ENCODE measurements at places on chromosomes 2 and 18.

DNA sequence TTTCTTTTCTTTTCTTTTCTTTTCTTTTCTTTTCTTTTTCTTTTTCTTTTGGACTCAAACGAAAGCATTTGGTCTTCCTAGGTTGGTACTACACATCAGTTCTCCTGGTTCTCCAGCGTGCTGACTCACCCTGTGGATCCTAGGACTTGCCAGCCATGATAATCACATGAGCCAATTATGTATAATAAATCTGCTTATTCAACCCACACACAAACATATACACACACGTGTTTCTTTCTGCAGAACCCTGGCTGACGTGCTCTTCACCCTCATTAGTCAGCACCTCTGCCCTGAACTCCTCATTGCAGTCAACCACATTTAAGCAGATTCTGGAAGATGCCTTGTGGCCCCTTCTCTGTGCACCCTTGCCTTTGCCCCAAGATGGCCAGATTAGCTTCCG lies 162.4 kb upstream of the MYT1L start:
- no peak for DNase-seq

- DNase-seq: no peak
These were observed 778.5 kb upstream of the FANCL start for GRCh38 chr2:59019566-59020159.

- no peak for DNase-seq
These were observed 183.1 kb downstream of the C1D start for GRCh38 chr2:67879586-67880290.

GRCh38 chr2:84882775-84883550 lies 2.1 kb upstream of the TRABD2A start:
- no peak for DNase-seq

DNA sequence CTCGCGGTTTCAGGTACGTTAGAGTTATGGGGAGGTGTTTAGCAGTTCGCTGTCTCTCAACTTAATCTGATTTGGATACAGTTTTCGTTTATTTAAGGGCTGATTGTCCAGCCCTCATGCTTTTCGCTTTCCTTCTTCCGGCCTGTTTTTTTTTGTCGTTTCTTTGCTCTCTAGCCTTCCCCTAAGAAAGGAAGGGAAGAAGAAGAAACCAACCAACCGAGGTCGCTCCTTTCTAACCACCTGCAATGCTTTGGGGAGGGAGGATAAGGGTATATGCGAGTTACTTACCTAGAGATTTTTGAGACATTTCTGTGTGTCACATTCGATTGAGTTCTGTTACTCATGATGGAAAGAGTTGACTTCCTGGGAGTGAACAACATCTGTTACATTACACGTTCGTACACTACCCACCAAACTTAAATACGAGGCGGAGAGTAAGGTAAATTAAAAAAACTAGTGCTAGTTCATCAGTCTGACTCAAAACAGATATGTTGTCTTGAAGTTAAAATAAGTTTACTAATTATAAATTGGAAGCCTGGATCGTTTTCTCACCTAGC lies 918 bp downstream of the EIF5B start:
- DNase-seq: no peak

- DNase-seq: no peak
These were observed 188.7 kb downstream of the DPP10 start for GRCh38 chr2:114631146-114631545.

DNA sequence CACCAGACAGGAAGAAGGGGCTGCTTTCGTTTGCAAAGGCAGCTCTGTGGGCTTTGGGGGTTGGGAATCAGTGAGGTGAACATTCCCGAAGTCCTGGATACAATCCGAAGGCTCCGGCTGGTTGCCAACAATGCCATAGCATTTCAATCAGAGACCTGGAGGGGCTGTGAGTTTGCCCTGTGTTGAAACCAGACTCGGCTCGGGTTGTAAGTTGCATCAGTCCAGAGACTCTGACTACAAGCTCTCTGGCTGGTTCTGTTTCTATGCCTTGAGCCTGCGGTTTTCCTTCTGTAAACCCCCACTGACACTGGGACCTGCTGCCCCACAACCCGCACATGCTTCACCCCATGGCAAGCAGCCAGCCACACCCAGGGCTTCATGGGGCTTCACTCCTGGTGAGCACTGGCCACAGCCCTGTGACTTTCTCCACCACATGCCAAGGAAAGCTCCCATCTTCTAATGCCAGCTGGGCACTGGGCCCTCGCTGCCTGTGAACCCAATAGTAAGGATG lies 85.7 kb upstream of the ODC1 start:
- no peak for DNase-seq

- no peak for DNase-seq
These were observed 95.3 kb downstream of the RBM43 start for GRCh38 chr2:151166410-151166809.

DNA sequence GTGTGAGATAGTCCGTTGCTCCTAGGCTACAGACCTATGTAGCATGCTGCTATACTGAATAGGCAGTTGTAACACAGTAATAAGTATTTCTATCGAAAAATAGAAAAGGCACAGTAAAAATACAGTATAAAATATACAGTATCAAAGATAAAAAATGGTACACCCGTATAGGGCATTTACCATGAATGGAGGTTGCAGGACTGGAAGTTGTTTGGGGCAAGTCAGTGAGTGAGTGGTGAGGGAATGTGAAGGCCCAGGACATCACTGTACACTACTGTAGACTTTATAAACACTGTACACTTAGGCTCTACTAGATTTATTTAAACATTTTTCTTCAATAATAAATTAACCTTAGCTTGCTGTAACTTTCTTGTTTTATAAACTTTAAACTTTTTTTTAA lies 3.5 kb downstream of the MAP3K20 start:
- DNase-seq: no peak

DNA sequence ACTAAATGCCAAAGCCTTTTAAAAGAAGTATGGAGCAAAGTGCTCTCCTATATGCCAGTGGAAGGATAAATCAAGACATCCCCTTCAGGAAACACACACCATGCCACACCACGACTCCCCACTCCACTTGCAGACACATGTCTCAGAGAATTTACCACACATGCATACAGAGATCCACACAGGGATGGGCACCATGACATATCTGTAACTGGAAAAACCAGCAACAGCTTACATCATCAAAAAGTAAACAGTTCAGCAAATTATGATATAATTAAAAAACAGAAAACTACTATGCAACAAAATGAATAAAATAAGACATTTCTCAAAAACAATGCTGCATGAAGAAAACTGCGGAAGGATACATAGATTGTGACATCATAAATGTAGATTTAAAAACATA lies 29.6 kb downstream of the RBMS1 start:
- no peak for DNase-seq

All from fibroblast of skin of left biceps (primary cell).